ENCODE measurements at places on chromosomes 12 and 14.

DNA sequence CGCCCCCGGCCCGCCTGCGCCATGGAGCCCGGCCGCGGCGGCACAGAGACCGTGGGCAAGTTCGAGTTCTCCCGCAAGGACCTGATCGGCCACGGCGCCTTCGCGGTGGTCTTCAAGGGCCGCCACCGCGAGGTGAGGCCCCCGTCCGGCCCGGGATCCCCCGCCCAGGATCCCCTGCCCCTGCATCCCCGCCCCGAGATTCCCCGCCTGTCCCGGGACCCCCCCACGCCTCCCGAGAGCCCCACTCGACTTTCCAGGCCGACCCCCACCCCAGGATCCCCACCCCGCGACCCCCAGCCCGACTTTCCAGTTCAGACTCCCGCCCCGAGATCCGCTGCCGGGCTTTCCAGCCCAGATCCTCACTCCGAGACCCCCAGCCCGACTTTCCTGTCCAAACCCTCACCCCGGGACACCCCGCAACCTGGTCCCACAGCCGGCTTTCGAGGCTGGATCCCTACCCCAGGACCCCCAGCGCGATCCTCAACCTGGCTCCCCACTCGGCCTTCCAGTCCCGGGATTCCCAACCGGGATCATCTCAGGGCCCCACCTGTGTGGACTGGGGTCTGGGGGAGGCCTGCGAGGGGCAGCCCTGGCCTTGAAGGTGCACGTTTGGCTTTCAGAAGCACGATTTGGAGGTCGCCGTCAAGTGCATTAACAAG lies 688 bp downstream of the ULK1 start:
- DNase-seq = peak; percentile 20

DNA sequence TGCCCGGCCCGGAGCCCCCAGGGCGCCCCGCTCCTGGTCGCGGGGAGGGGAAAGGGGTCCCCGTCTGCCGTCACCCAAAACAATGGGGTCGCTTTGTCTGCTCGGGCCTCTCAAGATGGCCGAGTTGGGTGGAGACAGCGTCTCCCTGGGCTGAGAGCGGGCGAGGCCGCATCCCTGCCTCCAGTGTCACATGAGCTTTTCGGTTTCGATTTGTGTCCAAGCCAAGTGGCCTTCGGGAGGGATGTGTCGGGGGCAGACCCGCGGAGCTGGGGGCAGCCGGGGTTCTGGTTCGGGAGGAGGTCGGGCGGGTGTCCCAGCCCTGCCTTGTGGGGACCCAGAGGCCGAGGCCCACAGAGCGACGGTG lies 790 bp downstream of the DYNC1H1 start:
- DNase-seq = peak; percentile 58

DNA sequence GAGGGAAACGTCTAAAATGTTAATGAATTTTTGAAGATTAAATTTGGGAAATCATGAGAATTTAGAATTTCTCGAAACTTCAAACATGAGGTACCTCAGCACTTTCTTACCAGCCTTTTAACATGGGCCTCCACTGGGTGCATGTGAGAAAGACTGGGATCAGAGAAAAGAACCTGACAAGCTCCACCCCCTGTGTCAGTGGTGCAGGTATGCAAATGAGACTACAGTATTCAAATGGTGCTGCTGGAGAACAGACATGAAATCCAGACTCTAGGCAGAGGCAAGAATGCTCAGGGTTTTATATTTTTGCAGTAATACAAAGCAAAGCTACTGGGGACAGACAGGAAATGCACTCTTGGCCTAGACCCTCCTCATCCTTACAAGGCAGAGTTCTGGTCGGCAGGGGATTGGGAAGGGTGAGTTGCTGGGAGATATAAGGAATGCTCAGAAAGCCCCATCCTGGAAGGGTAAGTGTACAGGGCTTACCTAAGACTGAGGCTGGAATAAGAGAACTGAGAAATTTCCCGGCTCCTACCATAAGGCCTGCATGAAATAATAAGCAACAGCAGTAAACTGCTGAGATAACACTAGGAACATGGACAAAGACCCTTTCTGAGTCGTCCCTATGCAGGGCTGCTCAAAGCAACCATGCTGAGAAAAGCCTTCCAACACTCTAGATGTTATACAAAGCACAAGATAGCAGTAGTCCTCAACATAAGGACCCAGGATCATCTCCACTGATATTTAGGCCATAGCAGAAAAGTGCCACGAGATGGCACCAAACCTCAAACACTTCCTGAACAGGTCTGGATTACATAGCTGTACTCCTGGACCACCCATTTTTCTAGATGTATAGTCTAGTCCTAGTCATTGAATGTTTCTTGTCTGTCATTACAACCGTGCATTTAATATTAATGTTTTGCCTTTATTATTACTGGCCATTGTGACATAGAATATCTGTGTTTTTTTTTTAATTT lies 260.8 kb downstream of the RASSF9 start:
- DNase-seq = peak; percentile 9

DNA sequence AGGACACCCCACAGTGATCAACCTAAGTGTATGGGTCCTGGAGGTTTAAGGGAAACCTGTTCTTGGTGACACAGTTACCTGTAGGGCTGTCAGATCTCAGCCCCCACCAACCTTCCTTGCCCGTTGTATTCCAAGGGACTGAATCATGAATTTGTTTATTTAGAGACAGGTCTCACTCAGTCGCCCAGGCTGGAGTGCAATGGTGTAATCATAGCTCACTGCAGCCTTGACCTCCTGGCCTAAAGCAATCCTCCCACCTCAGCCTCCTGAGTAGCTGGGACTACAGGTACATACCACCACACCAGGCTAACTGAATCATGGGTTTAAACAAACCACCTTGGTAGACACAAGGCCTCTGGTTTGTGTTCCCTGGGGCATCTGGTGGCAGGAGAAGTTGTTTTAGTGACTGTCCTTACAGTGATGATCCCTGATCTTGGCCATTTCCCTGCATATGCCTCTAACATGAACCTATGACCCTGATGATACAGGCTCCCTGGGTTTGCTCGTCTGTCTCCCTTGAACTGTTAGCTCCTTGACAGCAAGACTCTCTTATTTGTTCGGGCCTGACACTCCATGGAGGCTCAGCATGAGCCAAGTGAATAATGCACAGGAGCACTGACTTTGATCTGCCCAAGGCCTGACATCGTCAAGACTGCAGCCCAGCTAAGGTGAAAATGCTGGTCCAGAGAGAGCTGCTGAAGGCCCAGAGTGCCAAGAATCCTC lies 47.9 kb downstream of the PITPNM2 start:
- no peak for DNase-seq

GRCh38 chr12:112591488-112591887 lies 172.7 kb downstream of the PTPN11 start:
- no peak for DNase-seq

DNA sequence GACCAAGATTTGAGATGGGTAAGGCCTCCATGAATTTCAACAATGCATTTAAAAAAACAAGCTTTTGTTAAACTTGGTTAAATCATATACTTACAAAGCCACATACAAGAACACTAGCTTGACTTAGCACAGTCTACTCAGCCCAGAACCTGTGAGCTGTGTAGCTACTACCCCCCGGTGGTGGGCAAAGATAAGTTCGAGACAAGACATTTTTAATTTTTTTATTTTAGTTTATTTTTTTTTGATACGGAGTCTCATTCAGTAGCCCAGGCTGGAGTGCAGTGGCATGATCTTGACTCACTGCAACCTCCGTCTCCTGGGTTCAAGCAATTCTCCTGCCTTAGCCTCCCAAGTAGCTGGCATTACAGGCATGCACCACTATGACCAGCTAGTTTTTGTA lies 3.7 kb upstream of the NECAP1 start:
- peak; percentile 44 for DNase-seq

DNA sequence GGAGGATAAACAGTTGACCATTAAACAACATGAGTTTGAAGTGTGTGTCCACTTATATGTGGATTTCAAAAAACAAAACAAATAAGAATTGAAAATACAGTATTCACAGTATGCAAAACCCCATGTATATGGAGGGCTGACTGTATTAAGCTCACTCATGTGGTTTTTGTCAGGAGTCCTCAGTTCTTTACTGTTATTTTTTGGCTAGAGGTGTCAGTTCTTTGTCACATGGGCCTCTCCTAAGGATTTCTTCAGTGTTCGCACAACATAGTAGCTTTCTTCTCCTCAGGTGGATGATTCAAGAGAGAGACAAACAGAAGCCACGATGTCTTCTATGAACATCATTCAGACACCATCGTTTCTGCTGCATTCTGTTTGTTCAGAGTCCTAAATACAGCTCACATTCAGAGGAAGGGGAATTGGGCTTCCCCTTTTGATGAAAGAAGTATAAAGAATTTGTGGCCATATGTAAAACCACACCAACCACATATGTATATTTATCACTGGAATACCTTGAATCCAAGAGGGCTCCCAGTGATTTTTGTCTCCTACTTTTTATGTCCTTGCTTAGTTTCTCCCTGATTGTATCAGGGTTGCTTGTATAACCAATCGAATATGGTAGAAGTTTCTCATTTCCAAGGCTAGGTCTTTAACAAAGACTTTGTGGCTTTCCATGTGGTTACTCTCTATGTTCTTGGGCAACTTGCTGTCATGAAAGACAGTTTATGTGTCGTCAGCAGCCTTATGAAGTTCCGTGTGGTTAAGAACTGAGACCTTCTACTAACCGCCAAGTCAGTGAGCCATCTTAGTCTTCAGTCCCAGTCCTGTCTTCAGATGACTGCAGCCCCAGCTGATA lies 18.9 kb downstream of the MNAT1 start:
- DNase-seq = peak; percentile 43

GRCh38 chr12:69052613-69053408 lies 119.8 kb upstream of the CPM start:
- DNase-seq = peak; percentile 55

GRCh38 chr14:54574528-54574927 lies 7.6 kb downstream of the SAMD4A start:
- no peak for DNase-seq

DNA sequence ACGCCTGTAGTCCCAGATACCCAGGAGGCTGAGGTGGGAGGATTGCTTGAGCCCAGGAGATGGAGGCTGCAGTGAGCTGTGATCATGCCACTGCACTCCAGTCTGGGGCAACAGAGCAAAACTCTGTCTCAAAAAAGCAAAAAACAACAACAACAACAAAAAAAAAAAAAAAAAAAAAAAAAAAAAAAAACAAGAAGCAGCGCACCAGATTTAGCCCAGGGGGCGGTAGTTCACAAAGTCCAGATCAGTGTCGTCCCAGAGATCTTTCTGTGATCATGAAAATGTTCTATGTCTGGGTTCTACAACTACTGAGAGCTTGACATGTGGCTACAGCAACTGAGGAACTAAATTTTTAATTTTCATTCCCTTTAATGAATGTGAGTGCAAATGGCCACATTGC lies 27.4 kb downstream of the OAS2 start:
- no peak for DNase-seq

- no peak for DNase-seq
Measured at GRCh38 chr14:90965765-90966164, 94.7 kb downstream of the RPS6KA5 start.

GRCh38 chr14:32597771-32598170 lies 268.7 kb downstream of the AKAP6 start:
- DNase-seq = no peak

GRCh38 chr12:18810537-18811253 lies 72.8 kb downstream of the CAPZA3 start:
- no peak for DNase-seq

DNA sequence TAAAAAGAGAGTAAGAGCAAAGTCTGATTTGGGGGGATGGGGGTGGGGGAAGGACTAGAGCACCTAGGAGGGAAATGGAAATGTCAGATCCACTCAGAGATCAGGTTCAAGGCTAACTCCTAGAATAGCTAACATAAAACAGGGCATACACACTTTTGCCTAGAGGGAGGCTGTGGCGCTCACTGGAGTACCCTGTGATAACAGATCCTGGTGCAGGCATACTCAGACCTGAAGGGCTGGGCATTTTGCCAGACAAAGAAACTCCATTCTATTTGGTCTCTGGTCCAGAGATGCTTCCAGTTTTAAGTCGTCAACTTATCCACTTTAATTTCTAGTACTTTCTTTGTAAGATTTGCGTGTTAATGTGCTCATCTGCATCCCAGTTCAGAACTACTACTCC lies 5.8 kb downstream of the CTDSP2 start:
- DNase-seq = no peak

DNA sequence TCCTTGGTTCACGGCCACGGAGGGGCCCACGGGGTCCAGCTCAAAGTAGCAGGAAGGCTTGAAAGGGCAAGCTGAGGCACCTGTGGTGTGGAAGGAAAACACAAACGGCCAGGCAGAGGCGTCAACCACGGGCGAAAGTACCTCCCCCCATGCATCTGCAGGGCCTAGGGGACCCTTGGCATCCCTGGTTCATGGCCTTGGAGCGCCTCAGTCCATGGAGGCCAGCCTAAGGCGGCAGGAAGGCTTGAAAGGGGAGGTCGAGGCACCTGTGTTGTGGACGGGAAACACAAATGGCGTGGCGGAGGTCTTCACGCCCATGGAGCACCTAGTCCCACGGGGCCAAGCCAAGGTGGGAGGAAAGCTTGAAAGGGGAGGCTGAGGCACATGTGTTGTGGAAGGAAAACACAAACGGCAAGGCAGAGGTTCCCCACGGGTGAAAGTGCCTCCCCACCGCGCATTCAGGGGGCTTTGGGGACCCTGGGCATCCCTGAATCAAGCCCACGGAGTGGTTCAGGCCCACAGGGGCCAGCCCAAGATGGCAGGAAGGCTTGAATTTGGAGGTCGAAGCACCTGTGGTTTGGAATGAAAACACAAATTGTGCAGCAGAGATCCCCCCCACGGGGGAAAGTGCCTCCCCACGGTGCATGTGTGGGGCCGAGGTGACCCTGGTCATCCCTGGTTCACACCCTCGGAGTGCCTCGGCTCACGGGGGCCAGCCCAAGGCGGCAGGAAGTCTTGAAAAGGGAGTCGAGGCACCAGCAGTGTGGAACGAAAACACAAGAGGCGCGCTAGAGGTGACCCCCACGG lies 380.8 kb downstream of the ALG10 start:
- no peak for DNase-seq

DNA sequence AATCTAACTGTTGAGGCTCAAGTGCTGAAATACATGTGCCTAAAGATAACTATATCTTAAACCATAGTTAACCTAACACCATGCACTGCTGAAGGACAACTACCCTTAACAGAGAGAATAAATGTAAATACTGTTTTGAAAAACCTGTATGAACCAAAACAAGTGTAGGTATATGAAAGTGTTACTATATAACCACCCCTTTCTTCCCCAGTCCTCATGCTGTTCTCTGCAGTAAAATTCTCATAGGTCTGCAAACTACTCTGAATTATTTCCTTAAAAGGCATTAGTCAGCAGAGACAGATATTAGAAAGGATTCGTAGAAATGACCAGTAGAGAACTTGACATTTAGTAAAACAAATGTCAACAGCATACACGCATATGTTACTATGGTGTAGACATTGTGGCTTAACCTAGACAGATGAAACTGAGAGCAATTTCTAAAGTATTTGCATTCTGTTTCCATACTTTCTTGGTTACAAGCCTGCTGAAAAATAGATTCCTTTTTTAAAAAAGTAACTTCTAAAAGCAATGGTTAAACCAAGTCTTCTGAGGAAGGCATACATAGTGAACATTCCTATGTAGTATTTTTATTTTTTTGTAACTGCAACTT lies 13.9 kb downstream of the CSRP2 start:
- no peak for DNase-seq

GRCh38 chr14:38400751-38401150 lies 144.9 kb upstream of the CLEC14A start:
- no peak for DNase-seq
